ENCODE measurements at places on chromosomes 3 and 15.

- DNase-seq = no peak
These were observed 625 bp downstream of the LRRC15 start for GRCh38 chr3:194368918-194369317.

DNA sequence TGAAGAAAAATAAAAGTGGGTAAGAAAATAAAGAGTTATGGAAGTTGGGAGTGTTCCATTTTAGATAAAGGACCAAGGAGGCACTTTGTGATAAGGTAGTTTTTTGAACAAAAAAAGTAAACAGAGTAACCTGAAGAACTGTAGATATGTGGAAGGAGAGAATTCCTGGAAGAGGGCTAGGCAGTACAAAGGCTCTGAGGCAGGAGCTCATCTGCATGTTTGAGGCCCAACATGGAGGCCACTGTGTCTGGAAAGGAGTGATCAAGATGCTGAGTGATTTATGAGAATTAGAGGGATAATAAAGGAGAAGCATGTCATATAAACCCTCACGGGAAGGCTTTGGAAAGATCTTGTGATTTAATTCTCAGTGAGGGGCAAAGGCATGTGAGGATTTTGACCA lies 126.5 kb downstream of the DTWD1 start:
- no peak for DNase-seq

- no peak for DNase-seq
These were observed 7.4 kb upstream of the SLC33A1 start for GRCh38 chr3:155861476-155862183.

DNA sequence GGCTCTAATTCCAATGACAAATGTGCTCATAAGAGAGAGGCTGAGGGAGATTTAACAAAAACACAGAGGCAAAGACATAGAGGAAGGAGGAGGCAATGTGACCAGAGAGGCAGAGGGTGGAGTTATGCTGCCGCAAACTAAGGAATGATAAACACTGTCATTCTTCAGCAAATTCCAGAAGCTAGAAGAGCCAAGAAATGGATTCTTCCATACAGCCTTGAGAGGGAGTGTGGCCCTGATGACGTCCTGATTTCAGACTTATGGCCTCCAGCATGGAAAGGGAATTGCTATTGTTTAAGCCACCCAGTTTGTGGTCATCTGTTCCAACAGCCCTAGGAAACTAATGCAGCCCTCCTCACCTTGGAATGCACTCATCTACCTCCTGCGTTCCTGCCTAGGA lies 30.5 kb downstream of the CD47 start:
- DNase-seq = no peak

- no peak for DNase-seq
These were observed 165.1 kb downstream of the PPM1L start for GRCh38 chr3:160921020-160921635.

- no peak for DNase-seq
These were observed 737.4 kb downstream of the ZNF385D start for GRCh38 chr3:21013566-21013965.

DNA sequence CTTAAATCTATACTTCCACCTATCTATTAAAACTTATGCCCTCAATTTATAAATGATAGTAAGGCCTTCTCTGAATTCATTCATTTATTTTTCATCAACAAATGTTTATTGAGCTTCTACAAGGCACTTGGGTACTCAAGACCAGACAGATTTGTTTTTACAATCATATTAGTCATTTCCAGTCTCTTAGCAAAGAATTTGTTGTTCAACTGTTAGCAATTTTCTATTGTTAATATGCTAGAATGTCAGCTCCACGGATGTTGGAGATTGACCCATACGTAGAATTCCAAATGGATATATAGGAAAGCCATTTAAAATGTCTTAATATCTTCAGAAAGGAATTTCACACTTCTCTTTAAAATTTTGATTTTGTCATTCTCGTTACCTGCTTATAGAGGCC lies 36.7 kb downstream of the ZBTB38 start:
- no peak for DNase-seq

- no peak for DNase-seq
These were observed 399 bp downstream of the MYO9A start for GRCh38 chr15:72117486-72118016.

- no peak for DNase-seq
These were observed 167.6 kb downstream of the RAB11A start for GRCh38 chr15:66036859-66037258.

GRCh38 chr15:62777671-62778070 lies 264.9 kb upstream of the TPM1 start:
- no peak for DNase-seq

- DNase-seq = peak; percentile 53
These were observed 210.8 kb downstream of the GAP43 start for GRCh38 chr3:115834068-115834467.

GRCh38 chr3:2623436-2623835 lies 486.7 kb downstream of the IL5RA start:
- no peak for DNase-seq

DNA sequence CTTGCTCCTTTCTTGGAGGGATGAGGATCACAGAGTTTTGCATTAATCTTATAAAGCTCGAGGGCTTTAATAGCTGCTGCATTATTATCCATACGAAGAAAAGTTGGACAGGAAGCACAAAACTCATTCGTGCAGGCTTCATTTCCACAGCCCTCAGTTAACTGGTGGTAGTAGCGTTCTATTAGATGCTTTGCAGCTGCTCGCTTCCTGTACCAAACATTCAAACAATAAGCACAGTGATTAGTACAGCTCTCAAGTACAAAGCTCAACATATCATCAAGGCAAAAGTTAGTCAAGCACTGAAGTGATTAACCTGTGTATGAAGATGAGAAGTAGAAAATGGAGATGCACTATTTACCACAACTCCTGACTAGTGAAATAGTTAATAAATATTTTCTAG lies 63.3 kb downstream of the UBE3A start:
- DNase-seq = no peak

DNA sequence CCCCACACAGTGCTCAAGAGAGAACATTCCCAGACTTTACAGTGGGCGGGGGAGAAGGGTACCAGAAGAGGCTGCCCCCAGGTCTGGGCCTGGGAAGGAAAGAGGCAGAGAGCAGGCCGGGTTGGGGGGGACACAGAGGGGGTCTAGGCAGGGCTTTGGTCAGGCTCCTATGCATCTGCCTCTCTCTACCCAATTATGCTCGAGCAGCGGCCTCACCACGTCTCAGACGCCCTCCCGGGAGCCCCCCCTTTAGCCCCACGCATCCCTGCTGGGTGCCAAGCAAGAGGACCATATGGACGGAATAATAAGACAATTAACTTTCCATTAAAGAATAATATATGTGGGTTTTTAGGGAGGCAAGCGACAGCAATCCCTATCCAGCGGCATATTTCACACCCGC lies 32.8 kb downstream of the CACNA2D2 start:
- no peak for DNase-seq

DNA sequence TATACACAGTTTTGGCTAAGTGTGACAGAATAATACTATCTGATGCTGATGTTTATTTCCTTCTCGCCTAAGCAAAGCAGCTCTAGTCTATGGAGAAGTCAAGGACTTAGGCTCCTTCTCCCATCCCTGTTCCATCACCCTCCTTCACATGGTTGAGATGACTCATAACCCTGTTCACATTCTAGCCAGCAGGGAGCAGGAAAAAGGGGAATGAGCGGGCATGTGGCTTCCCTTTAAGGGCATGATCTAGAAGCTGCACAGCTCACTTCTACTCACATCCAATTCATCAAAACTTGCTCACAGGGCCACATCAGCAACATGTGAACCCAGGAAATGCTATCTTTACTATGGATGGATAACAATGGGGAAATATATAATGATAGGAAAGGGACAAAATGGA lies 40.9 kb downstream of the CBLB start:
- DNase-seq = peak; percentile 74

- DNase-seq = no peak
These were observed 809 bp downstream of the NDUFAF3 start for GRCh38 chr3:49022688-49023171.

- no peak for DNase-seq
These were observed 54.8 kb upstream of the CHRNB4 start for GRCh38 chr15:78695854-78696253.

GRCh38 chr3:15476378-15476777 lies 45.1 kb downstream of the COLQ start:
- DNase-seq = no peak

GRCh38 chr3:13010780-13011572 lies 62.3 kb downstream of the IQSEC1 start:
- no peak for DNase-seq

DNA sequence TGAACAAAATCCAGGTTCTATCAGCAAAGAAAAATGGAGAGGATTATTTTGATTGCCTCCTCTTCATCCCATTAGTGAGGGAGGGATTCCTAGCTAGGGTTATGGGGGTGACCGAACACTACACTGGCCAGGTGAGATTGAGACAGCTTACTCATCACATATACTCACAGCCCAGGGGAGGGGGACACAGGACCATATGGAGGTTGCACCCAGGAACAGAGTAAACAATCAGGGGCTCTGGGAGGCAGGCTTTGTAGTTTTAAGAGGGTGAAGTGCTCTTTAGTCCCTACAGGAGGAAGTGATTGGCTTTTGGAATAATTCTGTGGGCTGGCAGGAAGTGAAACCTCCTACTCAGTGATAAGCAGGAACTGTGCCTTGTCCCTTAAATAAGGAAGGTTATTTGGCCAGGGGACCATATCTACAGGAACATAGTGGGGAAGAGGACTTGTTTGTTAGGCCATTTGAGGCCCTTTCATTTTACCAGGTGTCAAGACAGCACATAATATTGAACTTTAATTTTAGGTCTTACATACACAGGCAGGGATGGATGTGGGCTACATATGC lies 17.5 kb upstream of the KCTD6 start:
- no peak for DNase-seq

GRCh38 chr3:27688053-27688452 lies 34.1 kb downstream of the EOMES start:
- DNase-seq = no peak

DNA sequence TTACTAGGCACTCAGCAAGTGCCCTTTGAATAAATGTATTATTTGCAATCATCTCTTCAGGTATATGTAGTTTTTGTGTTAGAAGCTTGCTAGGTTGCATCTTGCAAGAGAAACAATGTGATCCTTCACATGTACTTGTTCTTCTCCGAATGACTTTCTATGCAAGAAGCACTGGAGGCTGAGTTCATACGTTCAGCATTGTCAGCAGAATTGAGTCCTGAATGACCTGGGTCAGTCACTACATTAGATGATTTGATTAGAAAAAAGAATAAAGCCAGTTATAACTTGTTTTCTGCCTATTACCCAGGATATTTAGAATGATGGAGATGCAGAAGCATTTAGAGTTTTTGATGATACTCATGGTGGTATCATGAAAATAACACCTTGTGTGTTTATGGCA lies 479.1 kb upstream of the TPRG1 start:
- DNase-seq = no peak

DNA sequence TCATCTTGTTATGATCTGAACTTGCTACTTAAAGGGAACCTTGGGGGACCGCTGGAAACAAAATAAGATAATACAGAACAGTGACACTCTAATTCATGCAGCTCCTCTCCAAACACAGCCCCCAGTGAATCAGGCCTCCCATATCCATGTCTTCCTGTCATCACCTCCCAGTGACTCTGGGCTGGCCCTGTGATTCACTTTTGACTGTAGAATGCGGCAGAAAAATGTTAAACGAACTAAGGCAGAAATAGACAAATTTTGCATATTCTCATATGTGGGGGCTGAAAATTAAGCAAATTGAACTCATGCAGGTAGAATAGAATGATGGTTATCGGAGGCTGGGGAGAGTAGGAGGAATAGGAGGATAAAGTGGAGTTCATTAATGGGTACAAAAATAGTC lies 20.2 kb upstream of the GADL1 start:
- DNase-seq = no peak

GRCh38 chr3:146189519-146190173 lies 28.7 kb upstream of the PLOD2 start:
- no peak for DNase-seq

- DNase-seq = no peak
These were observed 888.2 kb downstream of the CADM2 start for GRCh38 chr3:85846940-85847339.

DNA sequence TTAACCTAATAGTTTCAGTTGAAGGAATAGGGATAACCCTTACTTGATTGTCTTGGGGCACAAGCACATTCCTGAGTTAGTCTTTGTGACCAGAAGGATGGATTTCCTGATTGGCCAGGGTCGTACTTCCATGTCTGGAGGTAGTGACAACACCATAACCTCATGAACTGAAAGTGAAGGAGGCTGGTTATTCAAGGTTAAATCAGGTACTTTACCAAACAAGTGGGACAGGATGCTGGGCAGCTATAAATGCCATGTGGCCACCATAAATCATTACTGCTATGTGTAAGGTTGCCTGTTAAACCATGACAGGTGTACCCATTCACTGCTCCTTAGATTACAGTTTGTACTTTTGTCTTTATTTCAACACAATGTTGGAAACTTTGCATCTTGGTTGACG lies 128.3 kb upstream of the SAMMSON start:
- no peak for DNase-seq

DNA sequence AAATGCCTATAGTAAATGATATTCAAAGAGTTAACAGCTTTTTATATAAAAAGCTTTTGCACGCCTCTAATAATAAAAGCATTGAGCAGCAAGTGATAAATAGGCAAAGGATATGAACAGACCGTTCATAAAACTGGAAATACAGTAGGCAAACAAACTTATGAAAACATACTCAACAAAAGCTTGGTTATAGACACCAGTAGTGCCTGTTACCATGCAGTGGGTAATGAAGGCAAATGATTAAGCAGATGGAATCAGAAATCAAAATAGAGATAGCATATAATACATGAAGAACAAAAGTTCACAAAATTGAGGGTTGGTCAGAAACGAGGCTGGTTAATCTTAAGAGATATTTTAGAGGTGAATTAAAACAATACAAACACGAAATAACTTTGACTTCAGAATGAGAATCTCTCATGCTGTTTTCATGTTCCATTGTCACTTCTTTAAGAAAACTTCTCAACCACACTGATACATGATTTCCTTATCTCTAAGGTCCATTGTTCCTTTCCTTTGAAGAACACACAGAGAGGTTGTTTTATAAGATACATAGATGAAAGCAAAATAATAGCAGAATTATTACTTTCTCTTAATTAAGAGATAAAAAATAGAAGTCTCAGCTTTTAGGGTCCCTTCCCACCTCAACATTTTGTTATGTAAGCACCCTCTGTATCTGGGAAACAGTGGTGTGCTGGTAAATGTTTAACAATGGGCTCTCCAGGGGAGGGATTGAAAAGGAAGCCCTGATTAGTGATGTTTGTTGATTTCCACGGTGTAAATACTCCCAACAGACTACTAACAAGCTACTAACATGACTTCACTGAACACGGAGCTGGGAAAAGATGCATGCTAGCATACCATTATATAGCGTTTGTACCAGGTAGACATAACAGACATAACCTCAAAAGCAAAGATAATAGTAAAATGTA lies 12.6 kb downstream of the RASGRP1 start:
- DNase-seq = no peak

DNA sequence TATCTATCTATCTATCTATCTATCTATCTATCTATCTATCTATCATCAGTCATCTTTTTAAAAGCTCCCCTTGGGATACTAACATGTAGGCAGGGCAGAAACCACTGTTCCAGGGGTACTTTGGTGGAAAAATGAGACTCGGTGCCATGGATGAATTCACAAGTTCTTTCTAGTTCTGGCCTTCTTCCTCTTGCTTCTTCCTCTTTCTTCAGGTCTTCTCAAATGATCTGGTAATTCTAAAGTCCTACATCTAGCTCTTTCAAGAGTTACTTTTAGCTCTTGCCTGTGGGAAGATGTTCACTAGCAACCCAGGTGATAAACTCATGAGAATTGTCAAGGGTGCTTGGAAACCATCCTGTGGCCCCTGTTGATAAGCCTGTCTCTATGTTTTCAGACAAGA lies 168.5 kb upstream of the TBC1D5 start:
- no peak for DNase-seq

GRCh38 chr3:122246199-122246598 lies 62.7 kb downstream of the CASR start:
- no peak for DNase-seq

Measured in HFF-Myc (cell line).